ENCODE measurements at places on chromosomes 12 and 14.

GRCh38 chr12:24407884-24408283 lies 458.4 kb upstream of the SOX5 start:
- no peak for DNase-seq

DNA sequence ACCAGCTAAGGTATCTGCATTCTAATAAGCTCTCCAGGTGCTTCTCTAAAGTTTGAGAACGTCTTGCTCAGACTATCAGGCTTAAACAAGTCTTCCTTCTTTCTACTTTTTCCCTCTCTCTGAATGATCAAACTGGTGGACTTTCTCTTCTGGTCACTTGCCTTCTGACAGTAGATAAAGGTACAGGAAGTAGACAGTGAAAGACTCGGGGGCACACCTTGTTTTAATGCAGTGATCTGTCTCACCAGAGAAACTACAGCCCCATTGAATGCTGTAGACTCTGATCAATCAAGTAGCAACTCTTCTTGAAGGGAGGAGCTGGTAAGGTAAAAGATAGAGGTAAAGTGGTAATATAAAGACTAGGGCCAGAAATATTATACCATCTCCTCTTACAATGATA lies 48.1 kb upstream of the ATXN7L3B start:
- no peak for DNase-seq

GRCh38 chr14:55052269-55052930 lies 953 bp downstream of the MAPK1IP1L start:
- peak; percentile 52 for DNase-seq

- DNase-seq: no peak
These were observed 37.0 kb upstream of the TMX1 start for GRCh38 chr14:51202914-51203665.

DNA sequence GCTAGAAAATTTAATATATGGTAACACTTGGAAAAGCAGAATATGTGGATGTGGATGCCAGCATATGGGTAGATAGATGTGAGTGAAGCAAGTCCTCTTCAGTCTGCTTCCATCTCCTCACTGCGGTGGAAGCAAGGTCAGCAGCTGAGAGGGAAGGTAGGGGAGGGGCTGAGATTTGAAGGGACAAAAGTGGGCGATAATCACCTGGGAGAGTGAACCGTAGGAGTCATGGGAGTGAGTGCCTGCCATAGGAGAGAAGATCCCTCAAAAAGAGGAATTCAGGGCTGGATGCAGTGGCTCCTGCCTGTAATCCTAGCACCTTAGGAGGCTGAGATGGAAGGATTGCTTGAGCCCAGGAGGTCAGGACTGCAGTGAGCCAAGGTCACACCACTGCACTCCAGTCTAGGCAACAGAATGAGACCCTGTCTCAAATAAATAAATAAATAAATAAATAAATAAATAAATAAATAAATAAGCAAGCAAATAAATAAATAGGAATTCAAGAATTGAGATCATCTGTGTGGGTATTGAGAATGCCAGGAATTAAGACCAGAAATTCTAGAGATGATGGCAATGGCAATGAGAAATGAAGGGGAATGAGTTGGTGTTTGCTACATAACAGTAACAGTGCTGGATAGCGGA lies 123.4 kb downstream of the BICD1 start:
- DNase-seq: no peak

DNA sequence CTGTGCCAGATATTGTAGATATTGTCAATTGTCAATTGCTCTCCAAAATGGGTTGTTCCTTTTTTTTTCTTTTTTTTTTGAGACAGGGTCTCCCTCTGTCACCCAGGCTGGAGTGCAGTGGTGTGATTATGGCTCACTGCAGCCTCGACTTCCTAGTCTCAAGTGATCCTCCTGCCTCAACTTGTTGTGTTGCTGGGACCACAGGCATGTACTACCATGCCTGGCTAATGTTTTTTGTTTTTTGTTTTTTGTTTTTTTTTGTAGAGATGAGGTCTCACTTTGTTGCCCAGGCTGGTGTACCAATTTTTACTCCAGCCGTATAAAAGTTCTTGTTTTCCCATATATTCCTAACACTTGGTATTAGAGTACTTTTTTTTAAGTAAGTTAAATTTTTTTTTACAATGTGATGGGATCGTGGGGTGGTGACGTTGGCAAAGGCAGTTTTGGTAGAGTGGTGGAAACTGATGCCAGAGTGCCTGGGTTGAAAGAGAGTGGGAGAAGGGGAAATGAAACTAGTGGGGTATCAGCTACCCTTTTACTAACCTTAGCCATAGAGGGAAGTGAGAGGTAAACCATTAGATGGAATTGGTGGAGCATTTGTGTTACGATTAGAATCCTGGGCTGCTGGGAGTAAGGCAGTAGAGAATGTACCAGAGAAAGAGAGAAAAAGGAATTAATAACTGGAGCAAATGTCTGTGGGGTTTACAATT lies 33.0 kb upstream of the CFAP54 start:
- DNase-seq: no peak

- DNase-seq: no peak
These were observed 402.8 kb downstream of the AEBP2 start for GRCh38 chr12:19842116-19842515.

DNA sequence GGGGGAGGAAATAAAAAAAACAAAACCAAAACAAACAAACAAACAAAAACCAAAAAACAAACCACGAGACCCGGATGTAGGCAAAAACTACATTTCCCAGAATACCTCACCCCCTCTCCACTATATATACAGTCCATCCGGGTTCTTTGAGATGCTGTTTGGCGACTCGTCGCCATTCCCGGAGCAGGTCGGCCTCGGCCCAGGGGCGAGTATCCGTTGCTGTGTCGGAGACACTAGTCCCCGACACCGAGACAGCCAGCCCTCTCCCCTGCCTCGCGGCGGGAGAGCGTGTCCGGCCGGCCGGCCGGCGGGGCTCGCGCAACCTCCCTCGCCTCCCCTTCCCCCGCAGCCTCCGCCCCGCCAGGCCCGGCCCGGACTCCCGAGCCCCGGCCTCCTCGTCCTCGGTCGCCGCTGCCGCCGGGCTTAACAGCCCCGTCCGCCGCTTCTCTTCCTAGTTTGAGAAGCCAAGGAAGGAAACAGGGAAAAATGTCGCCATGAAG lies at the start of gene RNF10:
Gene RNF10, plus strand, starts transcription at position 154 of the 500 bp plus-strand sequence. CDS start 456 bp downstream, outside the sequence.
- DNase-seq: peak; percentile 67

DNA sequence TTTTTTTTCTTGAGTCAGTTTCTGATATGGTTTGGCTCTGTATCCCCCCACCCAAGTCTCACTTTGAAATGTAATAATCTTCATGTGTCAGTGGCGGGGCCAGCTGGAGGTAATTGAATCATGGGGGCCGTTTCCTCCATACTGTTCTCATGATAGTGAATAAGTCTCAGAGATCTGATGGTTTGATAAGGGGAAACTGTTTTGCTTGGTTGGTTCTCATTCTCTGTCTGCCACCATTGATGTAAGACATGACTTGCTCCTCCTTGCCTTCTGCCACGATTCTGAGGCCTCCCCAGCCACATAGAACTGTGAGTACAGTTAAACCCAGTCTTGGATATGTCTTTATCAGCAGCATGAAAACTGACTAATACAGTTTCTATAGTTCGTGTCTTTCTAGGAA lies 42.9 kb downstream of the WNK1 start:
- DNase-seq: no peak

- DNase-seq: no peak
These were observed 812 bp downstream of the NABP2 start for GRCh38 chr12:56224954-56225353.

GRCh38 chr12:42691991-42692557 lies 102.5 kb upstream of the PRICKLE1 start:
- no peak for DNase-seq

DNA sequence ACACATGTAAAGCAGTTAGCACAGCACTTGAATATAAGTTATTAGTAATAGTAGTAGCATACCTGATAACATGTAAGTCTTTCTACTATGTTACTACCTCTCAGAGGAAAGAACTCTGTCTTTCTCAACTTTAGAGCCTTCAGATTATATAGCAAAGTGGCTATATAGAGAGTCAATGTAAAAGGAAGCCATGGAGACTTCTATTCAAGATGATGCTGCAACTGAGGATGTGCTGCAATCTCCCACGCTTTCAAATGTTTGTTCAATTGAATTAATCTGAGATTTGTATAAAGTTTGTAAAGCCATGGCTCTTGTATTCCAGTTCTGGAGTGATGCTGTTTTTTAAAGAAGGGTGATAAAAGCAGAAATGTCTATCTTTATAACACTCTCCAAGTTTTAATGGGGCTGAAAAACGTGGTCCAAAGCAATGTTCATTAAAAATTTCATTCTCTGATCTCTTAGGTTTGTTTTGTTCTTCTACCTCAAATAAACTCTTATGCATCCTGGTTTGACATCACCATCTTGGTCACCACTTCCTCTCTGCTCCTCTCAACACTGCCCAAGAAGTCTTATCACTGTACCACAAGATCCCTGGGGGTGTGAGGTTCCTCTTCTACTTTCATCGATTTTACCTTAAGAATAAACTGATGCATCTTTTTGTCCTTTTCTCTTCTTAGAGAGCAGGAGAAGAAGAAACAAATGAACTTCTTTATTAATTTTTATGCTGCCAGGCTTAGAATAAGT lies 40.6 kb downstream of the C12orf42 start:
- DNase-seq: no peak

Measured in amniotic stem cell (primary cell).